ENCODE measurements at places on chromosomes 5 and 9.

DNA sequence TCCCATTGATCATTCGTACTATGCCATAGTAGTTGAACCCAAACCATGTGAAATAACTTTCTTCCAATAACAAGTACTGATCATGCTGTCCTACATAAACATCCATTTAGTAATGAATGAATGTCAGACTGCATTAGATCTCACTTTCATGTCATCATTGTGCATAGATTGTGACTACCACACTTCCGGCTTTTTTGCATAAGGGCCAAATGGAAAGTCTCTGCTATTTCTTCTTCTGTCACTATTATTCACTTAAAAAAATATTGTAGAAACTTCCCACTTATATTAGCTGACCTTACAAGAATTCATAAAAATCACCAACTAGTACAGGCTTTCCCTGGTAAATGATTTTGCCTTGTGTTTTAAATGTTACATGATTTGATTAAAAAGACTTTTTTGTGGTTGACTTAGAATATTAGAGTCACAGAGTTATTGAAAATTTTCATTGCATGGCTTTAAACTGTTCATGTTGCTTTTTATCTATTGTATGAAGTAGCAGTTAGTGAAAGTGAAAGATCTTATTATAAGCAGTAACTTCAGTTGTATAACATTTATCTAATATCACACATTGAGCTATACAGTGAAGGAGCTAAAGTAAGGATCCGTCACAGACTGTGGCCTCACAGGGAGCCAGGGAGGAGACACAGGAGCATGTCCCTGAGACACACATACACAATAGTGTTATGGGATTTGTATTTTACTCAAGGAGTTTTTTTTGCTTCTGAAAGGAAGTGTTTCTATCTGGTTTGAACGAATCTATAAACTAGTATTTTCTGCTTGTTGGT lies 33.9 kb downstream of the LMNB1 start:
- DNase-seq: no peak

- no peak for DNase-seq
Observed at GRCh38 chr9:99779277-99779676, 42.4 kb upstream of the NR4A3 start.

DNA sequence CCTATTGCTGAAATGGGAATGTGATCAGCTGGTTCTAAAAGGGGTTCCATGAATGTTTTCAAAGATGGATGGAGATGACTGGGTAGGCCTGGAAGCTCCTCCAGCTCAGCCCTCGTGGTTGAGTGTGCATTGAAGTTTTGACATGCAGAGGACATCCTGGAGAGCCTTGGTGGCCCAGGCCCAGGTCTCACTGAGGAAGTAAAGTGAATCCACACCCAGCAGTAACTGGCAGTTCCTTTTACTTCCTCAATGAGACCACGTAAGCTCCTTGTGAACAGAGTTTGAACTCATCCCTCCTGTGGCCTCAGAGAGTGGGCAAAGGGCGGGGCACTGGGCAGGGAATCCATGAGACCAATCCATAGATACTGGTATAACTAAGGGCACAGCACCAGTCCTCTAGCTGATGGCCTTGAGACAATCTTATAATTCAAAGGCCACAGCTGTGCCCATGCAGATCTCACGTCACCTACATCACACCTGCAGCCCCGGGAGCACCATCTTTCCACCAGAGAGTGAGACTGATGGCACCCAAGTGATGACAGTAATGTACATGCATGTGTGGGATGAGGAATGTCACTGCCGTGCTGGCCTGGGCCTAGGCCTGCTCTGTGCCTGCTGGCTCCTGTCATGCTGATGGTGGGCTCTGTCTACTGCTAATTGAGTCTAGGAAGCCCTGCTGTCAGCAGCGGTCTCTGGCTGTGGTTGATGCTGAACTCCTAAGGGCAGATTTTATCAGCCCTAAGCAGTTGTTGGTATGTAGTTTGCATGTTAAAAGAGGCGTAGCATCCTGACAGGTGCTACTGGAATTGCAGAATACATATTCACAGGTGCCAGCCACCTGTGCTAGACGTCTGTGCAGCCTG lies 257.8 kb downstream of the FSTL4 start:
- no peak for DNase-seq

GRCh38 chr9:36091026-36091953 lies 45.2 kb upstream of the GLIPR2 start:
- DNase-seq: no peak

GRCh38 chr5:29015523-29015922 lies 1977.1 kb upstream of the CDH9 start:
- DNase-seq: no peak
